OCI-M1 (cell line): ENCODE measurements at places on chromosomes 6 and 20.

DNA sequence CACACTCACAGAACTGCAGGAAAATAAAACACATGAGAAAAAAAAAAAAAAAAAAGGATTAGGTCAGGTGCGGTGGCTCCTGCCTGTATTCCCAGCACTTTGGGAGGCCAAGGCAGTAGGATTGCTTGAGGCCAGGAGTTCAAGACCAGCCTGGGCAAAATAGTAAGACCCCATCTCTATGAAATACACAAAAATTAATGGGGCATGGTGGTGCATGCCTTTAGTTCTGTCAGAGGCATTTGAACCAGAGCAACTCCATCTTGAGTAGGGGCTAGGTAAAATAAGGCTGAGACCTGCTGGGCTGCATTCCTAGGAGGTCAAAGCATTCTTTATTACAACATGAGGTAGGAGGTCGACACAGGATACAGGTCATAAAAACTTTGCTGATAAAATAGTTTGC lies 39.0 kb upstream of the JARID2 start:
- DNase-seq: no peak

GRCh38 chr6:116392132-116393013 lies 21.6 kb downstream of the DSE start:
- DNase-seq: no peak

- DNase-seq: no peak
Measured at GRCh38 chr20:53349730-53350129, 243.9 kb downstream of the ZNF217 start.

DNA sequence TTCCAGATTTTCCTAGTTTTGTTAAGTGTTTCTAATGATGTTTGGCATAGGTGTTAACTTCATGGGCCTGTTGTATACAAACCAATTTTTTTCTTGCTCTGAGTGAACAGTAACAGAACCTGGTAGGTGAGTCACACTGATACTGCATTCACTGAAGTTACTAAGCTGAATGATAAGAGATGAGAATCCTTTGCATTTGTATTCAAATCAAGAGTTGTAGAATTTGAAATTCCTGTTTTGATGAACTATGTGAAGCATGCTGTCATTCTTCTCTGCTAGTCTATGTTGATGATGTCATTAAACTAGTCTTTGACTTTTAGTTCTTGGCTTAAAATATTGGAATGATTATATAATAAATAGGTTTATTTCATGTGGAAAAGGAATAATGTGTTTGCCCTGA lies 37.9 kb downstream of the PTPRA start:
- no peak for DNase-seq

DNA sequence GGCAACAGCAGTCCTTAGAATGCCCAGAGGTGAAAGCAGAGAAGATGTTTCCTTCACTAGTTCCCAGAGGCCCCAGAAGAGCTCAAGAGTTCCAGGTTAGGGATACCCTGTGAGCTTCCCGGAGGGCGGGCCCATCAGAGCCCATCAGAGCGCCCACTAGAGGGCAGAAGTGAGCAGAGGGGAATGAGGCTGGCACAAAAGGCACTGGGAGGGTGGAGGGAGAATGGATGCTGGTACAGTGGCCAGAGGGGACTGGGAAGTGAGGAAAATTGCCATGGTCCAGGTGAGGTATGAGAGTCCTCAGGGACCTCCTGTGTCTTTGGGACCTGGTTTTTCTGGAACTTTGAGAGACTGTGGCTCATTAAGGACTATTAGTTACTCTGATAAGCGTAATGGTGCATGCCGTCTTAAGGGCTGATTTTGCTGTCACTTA lies 57.3 kb downstream of the LINC00237 start:
- peak; percentile 73 for DNase-seq
